Esophagus squamous epithelium (tissue), 5 donors: ENCODE measurements at places on chromosomes 2 and 18.

- DNase-seq = no peak
Observed at GRCh38 chr2:227479865-227480475, 8.0 kb downstream of the AGFG1 start.

- DNase-seq = no peak
Observed at GRCh38 chr2:156483741-156484173, 47.6 kb downstream of the GPD2 start.

DNA sequence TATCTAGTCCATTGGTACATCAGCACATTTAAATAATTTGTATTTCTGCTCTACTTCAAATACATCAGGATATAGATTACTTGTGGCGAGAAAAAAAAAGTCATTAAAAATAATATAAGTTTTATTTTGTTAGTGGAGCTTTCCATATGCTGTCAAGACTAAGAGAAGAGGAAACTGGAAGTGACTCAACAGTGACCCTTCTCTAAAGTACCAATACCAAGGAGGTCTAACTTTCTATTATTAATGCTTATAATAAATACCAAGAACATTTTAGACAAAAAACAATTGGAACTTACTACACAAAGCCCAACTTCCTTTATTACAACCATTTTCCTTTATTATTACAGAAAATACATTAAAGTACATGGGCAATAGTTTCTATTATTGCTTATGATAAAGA lies 39.8 kb downstream of the TTR start:
- DNase-seq = no peak

- DNase-seq = no peak
Observed at GRCh38 chr18:13823707-13824395, at the start of gene MC5R. Gene MC5R (plus strand): TSS chr18:13824149. CDS start chr18:13825766, 1,617 bp downstream.

DNA sequence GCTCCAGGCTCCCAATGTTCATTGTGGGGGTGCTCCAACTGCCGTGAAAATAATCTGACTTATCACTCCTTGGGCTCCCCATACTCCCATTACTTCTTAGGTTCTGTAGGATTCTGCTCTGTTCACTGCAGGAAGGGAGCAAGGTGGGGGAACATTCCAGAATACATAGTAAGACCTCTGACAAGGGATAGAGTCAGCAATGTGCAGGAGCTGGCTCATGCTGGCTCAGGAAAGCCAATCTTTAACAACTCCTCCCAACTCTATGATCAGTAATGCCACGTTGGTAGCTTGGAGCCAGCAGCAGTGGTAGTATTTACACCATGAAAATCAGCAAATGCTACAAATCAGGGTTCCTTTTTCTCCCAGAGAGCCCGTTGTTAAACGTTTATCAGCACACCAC lies 44.4 kb downstream of the FECH start:
- no peak for DNase-seq

DNA sequence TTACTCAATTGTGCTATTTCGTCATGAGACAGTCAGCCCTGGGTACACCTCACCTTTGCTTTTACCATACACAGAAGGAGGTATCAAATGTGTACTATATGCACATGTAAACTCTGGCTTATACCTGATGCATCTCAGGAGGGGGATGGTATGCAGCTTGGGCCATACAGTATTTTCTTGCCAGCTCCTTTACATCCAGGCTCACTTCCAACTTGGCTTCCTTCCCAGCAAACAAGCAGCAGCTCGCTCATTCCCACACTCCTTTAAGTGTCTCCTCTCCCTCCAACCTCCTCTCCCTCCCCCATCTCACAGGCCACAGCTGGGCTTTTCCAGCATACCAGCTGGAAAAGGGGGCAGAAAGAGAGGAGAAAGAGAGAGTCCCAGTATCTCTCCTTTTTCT lies 9.6 kb downstream of the MARCHF4 start:
- no peak for DNase-seq

DNA sequence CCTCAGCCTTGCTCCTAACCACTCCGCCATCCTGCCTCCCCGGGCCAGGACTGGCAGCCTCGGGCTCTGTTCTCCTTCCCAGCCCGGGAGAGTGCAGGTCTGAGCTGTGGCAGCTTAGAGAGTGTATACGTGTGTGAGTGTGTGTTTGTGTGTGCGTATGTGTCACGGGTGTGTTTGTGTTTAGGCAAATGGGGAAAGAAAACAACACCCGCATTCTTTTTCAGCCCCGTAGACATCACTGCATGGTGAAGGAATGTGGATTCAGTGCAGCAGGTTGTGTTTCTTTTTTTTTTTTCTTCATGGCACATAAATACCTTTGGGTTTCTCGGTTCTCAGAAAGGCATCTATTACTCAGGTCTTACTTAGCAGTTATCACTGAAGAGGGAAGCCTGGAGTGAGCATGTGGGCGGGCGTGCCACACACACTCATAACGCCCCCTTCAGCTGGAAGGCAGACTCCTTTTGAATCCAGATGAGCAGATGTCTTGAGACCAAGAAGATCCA lies 44.2 kb downstream of the GLI2 start:
- no peak for DNase-seq

- no peak for DNase-seq
Observed at GRCh38 chr2:11356764-11357163, 12.3 kb upstream of the ROCK2 start.

DNA sequence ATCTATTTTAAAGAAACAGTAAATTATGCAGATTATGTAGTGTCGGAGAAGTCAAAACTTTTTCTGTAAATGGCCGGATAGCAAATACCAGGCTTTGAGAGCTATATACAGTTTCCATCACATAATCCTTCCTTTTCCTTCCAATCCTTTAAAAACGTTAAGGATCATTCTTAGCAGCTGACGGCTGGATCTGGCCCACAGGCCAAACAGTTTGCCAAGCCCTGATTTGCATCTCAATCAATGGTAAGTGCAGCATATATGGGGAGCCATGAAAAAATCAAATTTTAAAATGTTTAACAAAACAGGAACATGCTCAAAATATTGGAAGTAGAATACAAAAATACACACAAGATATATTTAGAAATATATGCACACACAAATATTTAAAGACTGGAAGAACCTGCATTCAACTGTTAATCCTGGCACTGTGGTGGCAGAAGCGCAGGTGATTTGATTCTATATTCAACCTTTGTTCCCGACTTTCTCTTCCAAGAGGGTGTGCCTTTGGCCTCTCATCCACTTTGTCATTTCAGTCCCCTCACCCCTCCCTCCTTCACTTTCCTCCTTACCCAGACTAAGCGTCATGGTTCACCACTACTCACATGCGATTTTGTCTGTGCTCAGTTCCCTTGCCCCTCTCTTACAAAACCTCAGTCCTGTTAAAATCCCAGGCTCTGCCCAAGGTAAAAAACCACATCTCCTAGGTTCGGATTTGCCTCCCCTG lies 27.3 kb downstream of the NDUFA10 start:
- no peak for DNase-seq

DNA sequence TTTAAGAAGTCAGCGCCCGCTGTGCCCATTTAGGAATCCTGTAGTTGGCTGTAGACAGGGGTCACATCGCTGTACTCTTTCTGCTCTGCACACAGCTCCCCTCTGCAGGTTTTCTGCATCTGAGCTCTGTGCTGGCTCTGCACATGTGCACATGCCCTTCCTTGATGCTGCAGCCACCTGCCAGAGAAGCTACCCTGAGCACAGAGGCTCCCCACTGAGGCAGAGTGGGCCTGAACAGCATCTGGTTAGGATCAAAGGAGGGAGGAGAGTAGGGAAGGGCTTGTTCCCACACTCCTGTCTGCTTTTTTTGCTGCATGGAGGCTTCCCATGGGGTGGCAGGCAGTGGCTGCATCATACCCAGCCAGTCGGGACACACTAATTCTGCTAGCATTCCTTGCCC lies 238.9 kb downstream of the FHOD3 start:
- no peak for DNase-seq

GRCh38 chr18:21084511-21085078 lies 27.0 kb downstream of the ROCK1 start:
- DNase-seq = no peak

GRCh38 chr2:30707304-30707903 lies 99.8 kb downstream of the CAPN13 start:
- DNase-seq = no peak

DNA sequence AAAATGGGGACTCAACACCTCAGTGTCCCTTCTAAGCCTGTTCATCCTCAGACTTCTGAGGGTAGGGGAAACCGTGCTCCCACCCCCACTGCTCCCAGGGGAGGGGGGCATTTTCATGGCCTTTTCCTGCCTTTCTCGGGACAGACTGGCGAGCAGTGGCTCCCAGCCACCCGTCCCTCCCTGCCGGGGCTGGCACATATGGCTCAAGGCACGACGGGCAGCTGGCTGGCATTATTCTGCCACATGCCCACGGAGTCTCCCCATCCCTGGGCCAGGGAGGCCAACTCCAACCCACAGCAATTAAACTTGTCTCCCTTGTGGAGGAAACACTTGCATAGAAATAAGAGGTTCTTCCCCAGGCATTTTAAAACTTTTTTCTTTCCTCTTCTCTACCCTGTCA lies 148.5 kb upstream of the CBLN2 start:
- no peak for DNase-seq

GRCh38 chr18:5036523-5036922 lies 160.5 kb downstream of the AKAIN1 start:
- DNase-seq = no peak

- no peak for DNase-seq
Observed at GRCh38 chr2:212032536-212033219, 505.9 kb downstream of the ERBB4 start.

DNA sequence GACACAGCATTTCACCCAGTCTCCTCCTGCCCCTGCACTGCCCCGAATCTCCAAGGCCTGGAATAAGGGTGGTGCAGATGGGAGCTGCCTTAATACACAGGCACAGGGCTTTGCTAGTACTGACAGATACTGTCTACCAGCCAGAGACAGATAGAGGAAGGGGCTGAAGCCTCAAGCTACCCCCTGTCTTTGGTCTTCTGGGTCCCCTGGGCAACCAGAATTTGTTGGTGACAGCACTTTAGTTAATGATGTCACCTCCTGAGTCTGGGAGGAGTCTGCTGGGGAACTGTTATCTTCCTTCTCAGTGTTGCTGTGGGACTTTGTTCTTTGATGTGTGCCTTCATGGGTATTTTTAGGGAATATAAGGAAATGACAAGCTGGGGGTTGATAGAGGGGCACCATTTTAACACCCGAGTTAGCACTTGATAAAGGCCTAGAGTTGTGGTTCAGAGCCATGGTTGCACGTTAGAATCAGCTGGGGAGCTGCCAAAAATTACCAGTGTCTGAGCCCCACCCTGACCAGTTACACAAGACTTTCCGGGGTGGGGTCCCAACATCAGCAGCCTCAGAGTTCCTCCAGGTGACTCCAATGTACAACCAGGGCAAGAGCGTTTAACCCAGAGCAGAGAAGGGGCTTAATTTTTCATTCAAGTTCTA lies 136.8 kb downstream of the SMAD7 start:
- DNase-seq = no peak

GRCh38 chr2:234300391-234300925 lies 196.4 kb downstream of the ARL4C start:
- no peak for DNase-seq

GRCh38 chr18:64799376-64799775 lies 650.5 kb upstream of the LINC00305 start:
- no peak for DNase-seq

DNA sequence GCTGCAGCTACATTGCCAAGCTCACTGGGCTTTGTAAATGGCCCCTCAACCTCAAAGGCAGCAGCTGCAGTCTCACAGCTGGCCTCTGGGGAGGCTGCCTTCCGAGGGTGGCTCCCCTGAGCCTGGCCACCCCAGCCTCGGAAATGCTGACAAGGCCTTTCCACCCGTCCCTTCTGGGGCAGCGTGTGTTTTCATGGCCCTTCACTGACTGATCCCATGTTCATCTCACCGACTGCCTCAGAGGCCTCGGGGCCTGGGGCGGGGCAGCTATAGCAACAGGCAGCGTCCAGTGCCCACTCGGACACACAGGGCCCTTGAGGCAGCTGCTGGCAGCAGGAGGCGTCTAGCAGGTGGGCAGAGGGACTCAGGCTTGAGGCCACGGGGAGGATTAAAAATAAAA lies 149.7 kb downstream of the GLI2 start:
- no peak for DNase-seq

GRCh38 chr2:234550511-234551107 lies 53.7 kb upstream of the ARL4C start:
- DNase-seq = no peak

DNA sequence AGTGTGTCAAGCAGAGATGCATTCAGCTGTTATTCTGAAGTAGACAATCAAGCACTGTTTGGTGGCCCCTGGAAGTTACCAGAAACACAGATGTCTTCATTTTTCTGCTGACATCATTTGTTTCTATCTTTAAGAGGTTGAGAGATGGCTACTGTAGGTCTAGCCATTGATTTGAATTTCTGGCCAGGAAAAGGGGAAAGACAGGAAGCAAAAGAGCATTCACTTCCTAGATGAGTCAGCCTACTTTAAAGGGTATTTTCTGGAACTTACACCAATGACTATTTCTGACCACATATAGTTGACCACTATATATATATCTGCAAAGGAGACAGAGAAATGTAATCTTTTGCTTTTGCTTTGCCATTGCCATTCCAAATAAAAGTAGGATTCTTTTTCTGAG lies 900.1 kb upstream of the SOX11 start:
- no peak for DNase-seq

DNA sequence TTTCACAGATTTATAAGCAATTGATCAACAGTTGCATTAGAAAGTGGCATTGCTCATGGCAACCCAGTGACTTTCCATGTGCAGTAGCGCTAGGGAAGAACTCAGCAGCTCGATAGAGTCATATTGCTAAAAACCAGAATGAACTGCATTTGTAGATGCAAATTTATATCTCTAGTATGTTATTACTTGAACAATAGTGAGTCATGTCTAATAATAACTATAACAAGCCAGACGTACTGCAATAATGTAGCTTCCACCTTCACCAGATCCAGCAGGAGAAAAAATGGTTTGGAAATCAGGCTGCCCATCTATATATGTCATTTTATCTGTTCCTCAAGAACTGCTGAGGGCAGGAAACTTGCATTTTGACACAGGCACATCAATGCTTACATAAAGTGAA lies 66.5 kb upstream of the FIGN start:
- no peak for DNase-seq

- DNase-seq = no peak
Observed at GRCh38 chr18:49762191-49763077, 50.9 kb downstream of the ACAA2 start.
